ENCODE measurements at places on chromosomes 7 and 10.

DNA sequence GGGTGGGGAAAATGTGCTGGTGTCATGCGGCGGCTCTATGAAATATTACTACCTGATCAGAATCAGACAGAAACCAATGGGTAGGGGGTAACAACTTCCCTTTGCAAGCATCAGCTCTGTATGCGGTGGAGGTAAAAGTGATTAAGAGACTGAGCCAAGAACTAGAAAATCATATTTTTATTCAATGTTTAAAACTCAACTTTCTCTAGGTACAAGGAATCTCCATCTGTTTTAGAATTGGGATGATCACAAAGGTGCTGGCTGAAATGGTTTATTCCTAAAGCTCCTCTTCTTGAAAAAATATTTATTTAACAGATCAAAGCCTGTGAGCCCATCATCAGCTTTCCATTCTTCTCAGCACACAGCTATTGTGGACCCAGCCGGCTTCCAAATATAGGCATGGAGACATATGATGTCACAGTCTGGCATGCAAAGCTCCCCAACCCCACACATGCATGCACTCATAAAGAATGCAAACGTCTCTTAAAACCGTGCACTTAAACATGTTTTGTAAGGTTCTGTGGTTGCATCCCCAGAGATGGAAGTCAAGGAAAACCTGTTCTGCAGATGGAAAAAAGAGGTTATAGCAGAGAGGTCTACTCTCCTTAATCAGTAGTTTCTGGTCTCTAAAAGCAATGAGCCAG, 126.0 kb downstream of the SKIDA1 start:
- no peak for DNase-seq
- peaks cover 21% of the 10 kb centered on the region for H3K4me1 ChIP-seq
- H3K27ac ChIP-seq = no peak overlapping the region
- H3K27me3 ChIP-seq = no peaks in the 10 kb centered on the region

GRCh38 chr10:121187391-121187790, 336.2 kb downstream of the WDR11 start:
- no peaks in the 10 kb centered on the region for H3K36me3 ChIP-seq
- no peak for DNase-seq
- no peaks in the 10 kb centered on the region for H3K27me3 ChIP-seq
- H3K4me1 ChIP-seq = no peaks in the 10 kb centered on the region

DNA sequence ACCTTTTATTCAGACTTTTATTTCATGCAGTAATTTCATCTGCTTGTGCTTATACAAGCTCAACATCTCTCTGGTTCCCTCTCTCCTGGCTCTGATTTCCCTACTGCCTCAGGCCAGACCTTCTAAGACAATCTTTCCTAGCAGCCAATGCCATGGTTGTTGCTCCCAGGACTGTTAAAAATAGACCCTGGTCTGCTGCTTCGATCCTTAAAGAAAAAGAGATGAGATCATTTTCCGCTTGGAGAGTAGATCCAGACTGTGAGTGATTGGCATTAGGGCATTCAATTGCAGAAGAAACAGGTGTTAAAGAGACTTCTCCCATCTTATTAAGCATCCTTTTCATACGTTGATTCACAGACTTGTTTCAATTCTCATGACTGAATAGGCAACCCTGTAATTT, 68.4 kb upstream of the ITGB1 start:
- no peaks in the 10 kb centered on the region for H3K36me3 ChIP-seq
- DNase-seq = no peak
- H3K27ac ChIP-seq = peak overlapping the region; percentile 59
- H3K4me3 ChIP-seq = no peak overlapping the region
- H3K27me3 ChIP-seq = no peaks in the 10 kb centered on the region
- peaks cover 11% of the 10 kb centered on the region for H3K4me1 ChIP-seq

- no peak for DNase-seq
- no peak overlapping the region for H3K4me3 ChIP-seq
- no peaks in the 10 kb centered on the region for H3K4me1 ChIP-seq
- no peak overlapping the region for H3K27ac ChIP-seq
- no peaks in the 10 kb centered on the region for H3K27me3 ChIP-seq
These were observed 78.5 kb upstream of the CTTNBP2 start for GRCh38 chr7:117951691-117952280.

DNA sequence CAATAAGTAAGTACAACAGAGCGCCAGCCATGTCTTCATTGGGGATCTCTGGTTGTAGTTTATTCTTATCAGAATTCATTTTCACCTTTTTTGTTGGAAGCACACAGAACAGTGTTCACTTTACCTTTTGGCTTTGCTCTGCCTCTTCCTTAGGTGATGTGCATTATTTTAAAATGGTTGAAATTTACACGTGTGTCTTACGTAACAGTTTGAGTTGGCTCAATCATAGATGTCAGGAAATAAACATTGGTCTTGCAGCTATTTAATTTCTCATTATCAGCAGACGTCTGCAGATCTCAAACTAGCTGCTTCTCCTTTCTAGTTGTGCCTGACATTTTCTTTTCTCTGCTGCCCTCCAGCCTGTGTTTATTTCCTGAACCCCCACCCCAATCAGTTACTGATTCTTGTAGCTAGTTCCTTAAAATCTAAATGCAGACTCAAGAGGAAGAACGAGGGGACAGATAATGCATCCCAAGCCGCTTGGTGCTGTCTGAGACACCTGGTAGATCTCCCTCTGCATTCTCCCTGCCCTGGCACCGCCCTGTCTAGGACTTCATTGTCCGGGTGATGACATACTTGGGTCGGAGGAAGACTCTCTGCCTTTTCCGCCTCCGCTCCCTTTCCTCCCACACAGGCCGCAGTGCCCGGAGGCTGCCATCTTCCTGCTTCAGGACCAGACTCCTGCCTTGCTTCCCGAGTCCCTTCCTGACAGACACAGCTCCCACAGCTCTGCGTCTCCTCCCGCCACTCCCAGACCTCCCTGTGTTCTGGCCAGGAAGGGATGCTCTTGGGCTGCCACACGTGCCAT, 108.2 kb downstream of the ANKRD61 start:
- H3K27ac ChIP-seq = no peak overlapping the region
- H3K4me1 ChIP-seq = no peaks in the 10 kb centered on the region
- peaks cover 12% of the 10 kb centered on the region for H3K36me3 ChIP-seq
- no peak overlapping the region for H3K4me3 ChIP-seq
- no peaks in the 10 kb centered on the region for H3K27me3 ChIP-seq

DNA sequence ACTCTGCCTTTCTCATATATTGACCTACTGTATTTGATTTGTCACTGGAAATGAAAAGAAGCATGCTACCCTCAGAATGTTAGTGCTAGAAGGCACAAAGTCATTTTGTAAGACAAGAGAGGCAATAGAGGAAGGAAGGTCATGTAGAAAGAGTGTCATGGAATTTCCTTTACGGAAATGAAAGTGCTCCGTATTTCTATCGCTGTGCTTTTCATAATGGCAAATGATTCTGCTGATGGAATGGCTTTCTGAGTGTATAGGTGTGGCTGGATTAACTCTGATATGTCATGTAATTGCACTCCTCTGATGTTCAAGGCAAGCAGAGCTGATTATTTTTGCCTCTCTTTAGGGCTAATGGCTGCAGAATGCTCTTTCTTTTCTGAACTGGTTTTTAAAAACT, 15.5 kb upstream of the STEAP4 start:
- no peaks in the 10 kb centered on the region for H3K27me3 ChIP-seq
- no peak for DNase-seq
- no peaks in the 10 kb centered on the region for H3K4me1 ChIP-seq
- H3K27ac ChIP-seq = no peak overlapping the region
- H3K36me3 ChIP-seq = no peaks in the 10 kb centered on the region

DNA sequence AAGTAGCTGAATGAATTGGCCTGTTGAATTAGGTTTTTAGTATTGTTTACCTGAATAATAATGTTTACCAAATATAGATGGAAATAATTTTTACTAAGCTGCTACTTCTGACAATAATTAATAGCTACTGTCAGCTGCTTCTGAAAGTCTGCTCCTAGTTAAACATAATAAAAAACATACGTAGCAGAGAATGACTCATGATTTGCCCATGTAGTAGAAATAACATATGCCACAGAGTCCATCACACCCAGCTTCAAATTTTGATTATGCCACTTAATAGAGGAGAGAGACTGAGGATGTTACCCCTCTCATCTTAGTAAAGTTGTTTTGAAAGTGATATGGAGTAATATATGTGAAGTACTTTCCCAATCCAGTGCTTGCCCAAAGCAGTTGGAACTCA, 57.6 kb upstream of the MDFIC start:
- no peaks in the 10 kb centered on the region for H3K36me3 ChIP-seq
- no peak overlapping the region for H3K4me3 ChIP-seq
- no peaks in the 10 kb centered on the region for H3K4me1 ChIP-seq
- H3K27ac ChIP-seq = no peak overlapping the region

DNA sequence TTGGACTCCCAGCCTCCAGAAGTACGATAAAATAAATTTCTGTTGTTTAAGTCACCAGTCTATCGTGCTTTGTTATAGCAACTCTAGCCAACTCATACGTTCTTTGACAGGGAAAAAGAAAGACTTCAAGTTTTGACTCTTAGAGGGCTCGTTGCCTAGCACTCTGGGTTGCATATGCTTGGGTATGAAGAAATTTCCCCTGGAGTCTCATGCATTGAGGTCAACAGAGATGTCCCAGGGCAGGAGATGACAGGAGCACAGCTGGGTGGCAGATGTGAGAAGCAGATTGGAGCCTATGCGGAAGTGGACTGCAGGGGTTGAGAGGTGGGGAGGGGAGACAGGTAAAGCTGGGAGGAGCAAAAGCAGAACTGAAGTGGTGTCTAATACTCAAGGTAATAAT, 63.3 kb upstream of the JAZF1 start:
- no peak overlapping the region for H3K4me3 ChIP-seq
- no peak for DNase-seq
- H3K36me3 ChIP-seq = no peaks in the 10 kb centered on the region
- H3K4me1 ChIP-seq = no peaks in the 10 kb centered on the region

DNA sequence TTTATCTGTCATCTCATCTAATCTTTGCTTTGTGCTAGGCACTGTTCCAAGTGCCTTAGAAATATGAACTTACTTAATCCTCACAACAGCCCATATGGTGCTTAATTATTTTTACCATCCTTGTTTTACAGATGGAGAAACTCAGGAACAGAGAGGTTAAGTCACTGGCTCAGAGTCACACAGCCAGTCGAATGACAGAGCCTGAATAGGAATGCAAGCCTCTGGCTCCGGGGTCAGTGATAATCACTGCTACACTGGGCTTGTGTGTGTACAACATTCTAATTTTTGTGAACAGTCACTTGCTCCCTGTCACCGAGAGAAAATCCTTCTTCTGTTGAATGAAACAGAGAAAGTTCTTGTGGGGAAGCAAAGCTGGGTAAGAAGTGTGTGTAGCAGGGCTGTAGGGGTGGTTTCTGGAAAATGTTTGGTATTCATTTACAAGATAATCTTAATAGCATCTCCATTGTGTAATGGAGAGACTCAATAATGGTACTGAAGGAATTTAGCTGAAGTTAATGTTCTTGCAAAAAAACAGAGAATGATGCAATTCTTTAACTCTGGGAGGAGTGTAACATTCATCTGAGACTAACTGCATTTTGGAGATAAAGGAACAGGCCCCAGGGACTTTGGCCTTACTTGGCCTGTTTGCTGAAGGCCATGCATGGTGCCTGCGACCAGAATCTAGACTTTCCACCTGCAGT, 290.6 kb downstream of the FRMD4A start:
- peak overlapping the region; percentile 18 for H3K27ac ChIP-seq
- no peaks in the 10 kb centered on the region for H3K4me1 ChIP-seq
- no peak for DNase-seq
- H3K27me3 ChIP-seq = no peaks in the 10 kb centered on the region
- no peaks in the 10 kb centered on the region for H3K36me3 ChIP-seq

- DNase-seq = no peak
- peaks cover 25% of the 10 kb centered on the region for H3K27me3 ChIP-seq
- H3K4me1 ChIP-seq = no peaks in the 10 kb centered on the region
- no peak overlapping the region for H3K4me3 ChIP-seq
These were observed 54.7 kb downstream of the RASGEF1A start for GRCh38 chr10:43212043-43212721.

DNA sequence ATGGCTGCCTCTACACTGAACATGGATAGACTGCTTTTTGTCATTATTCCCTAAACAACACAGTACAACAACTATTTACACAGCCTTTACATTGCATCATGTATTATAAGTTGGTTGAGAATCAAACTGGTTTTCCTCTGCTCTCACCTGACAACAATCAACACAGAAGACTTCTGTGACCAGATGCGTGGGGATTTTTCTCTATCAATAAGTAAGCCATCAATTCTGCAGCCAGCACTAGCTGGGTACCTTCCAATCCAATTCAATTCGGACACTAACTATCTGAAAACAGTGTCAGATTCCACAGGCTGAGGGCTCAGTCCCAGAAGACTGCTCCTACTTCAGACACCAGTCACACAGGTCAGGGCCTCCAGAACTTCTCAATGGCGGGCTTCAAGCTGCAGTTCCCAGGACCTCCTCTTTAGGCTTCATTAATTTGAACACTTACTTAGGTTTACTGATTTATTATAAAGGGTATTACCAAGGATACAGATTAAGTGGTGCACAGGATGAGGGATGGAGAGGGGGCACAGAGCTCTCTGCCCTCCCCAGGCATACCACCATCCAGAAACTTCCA, 36.4 kb upstream of the ASL start:
- H3K36me3 ChIP-seq = no peaks in the 10 kb centered on the region
- no peaks in the 10 kb centered on the region for H3K27me3 ChIP-seq
- H3K27ac ChIP-seq = no peak overlapping the region
- no peak overlapping the region for H3K4me3 ChIP-seq
- no peak for DNase-seq

GRCh38 chr7:54985426-54986330, 33.1 kb upstream of the EGFR start:
- DNase-seq = no peak
- H3K36me3 ChIP-seq = no peaks in the 10 kb centered on the region
- peaks cover 3% of the 10 kb centered on the region for H3K27me3 ChIP-seq
- no peaks in the 10 kb centered on the region for H3K4me1 ChIP-seq
- no peak overlapping the region for H3K27ac ChIP-seq
- no peak overlapping the region for H3K4me3 ChIP-seq

DNA sequence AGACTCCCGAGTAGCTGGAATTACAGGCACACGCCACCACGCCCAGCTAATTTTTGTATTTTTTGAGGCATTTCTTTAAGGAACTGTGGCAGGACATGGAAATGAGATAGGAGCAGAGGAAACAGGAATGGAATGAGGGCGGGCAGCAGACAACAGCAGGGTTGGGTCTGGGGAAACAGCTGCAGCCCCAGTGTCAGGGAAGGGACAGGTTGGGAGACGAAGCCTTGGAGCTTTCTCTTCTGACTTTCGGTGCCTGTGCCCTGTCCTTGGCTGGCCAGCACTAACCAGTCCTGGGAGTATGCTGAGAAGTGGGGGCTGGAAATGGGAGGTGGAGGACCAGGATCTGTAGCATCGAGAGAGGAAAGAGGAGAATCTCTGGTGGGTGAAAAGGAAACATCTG, 47.4 kb downstream of the ATOH7 start:
- no peaks in the 10 kb centered on the region for H3K36me3 ChIP-seq
- DNase-seq = no peak
- H3K27ac ChIP-seq = no peak overlapping the region
- H3K27me3 ChIP-seq = no peaks in the 10 kb centered on the region

GRCh38 chr7:155741082-155741481, 71.2 kb downstream of the SHH start:
- H3K4me1 ChIP-seq = no peaks in the 10 kb centered on the region
- H3K27ac ChIP-seq = no peak overlapping the region
- H3K27me3 ChIP-seq = no peaks in the 10 kb centered on the region
- peaks cover 86% of the 10 kb centered on the region for H3K36me3 ChIP-seq

All from tibial artery (tissue), 4 donors.